T-helper 1 cell (primary cell): ENCODE measurements at places on chromosomes 6 and 20.

DNA sequence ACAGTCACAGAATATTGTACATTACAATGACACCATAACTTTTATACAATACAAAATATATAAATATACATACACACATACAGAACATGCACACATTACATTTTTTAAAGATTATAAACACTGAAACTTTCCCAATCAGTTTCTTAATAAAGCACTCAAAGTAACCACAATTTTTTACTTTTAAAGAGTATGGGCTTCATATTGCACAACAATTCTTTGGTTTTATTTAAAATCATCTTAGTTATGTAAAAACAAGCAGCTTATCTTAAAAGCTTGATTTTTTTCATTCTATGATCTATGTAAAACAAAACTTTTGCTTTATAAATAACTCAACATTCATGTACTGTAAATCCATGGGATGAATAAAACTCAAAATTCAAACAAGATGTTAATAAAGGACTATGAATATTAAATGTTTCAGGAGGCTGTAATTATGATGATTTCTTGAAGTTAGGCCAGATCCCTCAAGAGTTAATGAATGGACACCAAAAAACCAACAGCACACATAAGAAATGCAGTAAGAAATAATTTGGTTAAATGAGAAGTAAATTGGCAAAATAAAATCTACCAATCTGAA is 93.1 kb upstream of the BCLAF1 start:
- DNase-seq = no peak

- no peak for DNase-seq
Observed at GRCh38 chr6:53825532-53826321, 30.9 kb downstream of the LRRC1 start.

DNA sequence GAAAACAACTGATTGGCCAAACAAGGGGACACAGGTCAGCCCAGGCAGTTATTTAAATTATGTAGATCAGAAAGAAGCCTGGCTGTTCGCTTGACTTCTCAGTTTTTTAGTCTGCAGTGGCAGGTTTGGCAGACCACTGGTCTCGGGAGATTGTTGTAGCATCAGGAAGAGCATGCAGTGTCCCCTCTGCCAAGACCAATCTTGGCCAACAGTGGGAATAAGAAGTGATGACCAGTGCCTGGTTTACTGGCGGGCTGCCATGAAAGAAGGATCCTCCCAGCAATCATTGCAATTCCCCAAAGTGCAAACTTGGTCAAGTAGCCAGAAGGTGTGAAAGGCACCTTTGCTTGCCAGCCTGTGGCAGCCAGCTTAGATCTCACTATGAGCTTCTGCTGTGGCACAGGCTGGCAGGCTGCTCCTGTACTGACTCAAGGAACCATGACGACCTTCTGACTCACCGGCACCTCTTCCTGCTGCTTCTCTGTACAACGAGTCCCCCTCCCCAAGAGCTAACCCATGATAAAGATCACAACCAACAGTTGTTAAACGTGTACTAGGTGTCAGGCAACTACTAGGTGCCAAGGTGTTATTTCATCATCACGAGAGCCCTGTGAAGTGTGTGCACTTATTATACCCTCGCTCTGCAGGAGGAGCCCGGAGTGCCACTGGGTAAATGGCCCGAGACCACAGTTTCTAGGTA is 76.8 kb upstream of the DUSP22 start:
- no peak for DNase-seq

GRCh38 chr6:152099446-152100182 is 292.1 kb downstream of the ESR1 start:
- DNase-seq = no peak

GRCh38 chr6:105817370-105817769 is 268.8 kb upstream of the PRDM1 start:
- no peak for DNase-seq

DNA sequence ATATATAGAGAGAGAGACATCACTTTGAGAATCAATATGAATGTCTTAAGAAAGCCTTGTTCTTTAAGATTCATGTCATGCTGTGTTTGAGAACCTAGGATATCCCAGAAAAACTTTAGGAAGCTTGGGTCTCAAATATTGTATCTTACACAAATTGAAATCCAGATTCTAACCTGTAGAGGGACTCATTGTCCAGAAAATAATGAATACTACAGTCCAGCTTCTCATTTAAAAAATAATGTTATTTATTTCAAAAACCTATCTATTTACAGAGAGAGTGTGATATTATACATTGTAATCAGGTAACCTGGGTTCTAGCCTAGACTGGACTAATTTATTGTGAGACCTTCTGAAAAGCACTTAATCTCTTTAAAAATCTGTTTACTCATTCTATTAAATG is 4.2 kb downstream of the RFX6 start:
- no peak for DNase-seq

DNA sequence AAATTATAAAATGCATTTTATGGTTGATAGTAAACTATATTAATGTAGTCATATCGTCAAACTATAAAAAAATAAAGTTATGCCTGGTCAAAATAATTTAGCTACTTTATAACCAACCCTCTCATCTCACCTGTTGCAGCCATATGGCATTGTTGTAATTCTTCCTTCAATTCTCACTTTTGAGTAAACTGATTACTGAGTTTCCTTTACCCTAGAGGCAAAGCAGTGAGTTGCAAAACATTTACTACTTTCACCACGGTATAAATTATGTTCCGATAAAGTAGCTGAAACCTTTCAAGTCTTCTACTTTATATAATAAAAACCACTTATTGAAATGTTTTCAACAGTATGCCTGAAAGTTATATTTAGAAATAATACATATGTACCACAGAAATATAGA is 113.8 kb downstream of the AHI1 start:
- no peak for DNase-seq

GRCh38 chr6:31418251-31418650 is 14.9 kb downstream of the MICA start:
- no peak for DNase-seq

DNA sequence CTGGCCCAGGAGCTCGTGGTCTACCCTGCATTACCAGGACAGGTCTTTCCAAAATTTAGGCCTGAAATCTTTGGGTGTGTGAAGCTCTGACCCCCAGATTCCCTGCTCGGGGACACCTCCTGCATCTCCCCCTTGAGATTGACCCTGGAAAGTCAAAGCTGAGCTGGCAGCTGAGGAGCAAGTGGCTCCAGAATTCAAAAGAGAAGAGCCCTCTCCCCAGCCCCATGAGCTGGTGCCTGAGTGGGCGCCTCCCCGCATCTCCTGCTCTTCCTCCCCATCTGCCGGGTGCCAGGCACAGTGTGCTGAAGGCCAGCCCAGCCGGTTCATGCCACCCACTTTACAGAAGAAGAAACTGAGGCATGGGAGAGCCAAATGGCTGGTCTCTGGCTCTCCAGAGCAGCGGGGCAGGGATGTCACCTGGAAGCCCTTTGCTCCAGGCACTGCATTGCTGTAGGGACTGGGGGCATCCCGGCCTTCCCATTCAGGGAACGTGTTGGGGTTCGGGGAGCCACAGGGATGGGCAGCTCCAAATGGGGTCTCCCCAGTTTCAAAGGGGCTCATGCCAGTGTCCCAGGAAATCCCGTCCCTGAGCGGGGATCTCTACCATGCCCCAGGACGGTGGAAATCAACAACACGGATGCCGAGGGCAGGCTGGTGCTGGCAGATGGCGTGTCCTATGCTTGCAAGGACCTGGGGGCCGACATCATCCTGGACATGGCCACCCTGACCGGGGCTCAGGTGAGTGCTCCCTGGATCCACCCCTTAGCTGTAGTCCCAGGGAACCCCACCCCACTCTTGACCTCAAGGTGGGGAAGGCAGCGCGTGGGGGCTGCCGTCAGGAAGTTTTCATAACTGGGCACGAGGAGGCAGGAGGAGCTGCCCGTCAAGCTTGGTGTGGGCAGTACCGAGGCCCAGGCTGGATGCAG is 20.5 kb downstream of the NPEPL1 start:
- DNase-seq = no peak

GRCh38 chr20:24942679-24943078 is 6.4 kb upstream of the CST7 start:
- DNase-seq = no peak

- no peak for DNase-seq
Observed at GRCh38 chr6:134004714-134005113, 47.7 kb downstream of the SLC2A12 start.

GRCh38 chr20:34062570-34063482 is 49.2 kb downstream of the EIF2S2 start:
- DNase-seq = no peak

DNA sequence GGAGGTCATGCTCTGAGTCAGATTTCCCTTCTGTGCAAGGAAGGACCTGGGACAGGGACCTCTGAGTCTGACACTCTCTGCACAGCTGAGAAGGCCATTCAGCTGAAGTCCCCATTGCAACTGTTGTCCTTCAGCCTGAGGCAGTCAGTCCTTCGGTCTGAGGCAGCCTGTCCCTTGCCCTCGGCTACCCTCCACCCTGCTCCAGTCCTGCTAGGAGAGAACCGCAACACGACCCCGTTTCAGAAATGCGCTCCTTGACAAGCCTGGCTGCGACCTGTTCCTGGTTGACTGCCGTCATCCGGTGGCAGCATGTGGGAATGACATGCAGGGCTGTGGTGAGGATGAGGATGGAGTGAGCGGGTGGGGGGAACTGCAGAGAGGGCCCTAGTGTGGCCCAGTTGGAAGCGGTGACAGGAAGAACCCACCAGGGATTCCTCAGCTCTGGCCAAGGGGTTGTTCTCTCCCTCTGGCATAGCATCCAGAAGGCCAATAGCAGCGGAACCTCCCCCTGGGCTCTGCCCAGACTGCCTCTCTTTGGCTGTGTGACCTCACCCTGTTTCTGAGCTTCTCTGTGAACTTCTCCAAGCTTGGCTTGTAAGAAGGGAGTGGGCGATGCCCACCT is 40.3 kb upstream of the ANGPT4 start:
- peak; percentile 63 for DNase-seq

DNA sequence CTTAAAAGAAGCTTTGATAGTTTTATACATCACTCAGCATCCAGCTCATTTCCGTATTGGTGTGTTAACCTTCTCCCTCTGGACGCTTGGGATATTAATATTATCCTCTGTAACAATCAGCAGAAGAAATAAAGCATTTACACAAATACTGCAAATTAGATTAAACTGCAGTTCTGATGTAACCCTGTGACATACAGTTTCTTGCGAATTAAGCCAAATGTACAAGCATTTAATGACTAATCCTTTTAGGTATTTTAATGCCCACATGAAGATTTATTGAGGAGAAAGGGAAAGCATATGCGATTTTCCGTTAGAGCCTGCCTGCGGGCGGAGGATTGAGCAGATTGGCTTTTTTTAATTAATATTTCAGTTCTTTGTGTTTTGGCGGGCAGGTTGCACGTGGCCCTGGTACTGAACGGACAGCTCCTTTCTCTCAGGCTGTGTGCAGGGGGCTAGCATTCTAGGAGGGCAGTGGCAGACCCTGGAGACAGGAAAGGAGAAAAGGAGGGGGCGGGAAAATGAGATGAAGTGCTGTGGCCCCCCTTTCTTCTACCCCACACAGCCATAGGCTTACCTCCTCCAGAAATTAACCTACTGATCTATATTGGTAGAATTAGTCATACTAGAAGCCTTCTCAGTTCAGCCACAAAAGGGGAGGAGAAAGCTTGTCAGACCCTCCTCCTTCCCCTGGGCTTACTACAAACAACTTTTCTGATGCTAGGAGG is 14.1 kb upstream of the TFAP2D start:
- DNase-seq = no peak

GRCh38 chr6:113017353-113017752 is 670.2 kb downstream of the RFPL4B start:
- no peak for DNase-seq

- DNase-seq = no peak
Observed at GRCh38 chr6:1110941-1111349, 201.0 kb upstream of the FOXQ1 start.

- no peak for DNase-seq
Observed at GRCh38 chr20:11672959-11673358, 244.7 kb upstream of the BTBD3 start.

DNA sequence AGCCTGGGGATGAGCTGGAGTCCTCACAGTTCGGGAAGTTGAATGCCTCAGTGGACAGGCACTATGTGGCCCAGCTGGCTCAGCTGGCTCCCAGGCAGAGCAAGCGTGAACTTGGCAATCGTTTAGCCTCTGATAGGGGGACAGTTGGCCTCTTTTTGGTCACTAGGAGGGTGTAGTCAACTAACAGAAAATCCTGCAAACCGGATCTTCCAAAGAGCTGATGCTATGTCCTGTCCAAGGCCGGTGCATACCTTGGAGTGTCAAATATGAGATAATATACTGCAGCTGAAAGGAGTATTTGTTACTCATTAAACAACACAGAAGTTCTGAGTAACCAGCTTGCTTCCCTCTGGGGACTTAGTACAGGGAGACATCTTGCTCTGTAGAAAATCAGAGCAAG is 126.2 kb upstream of the EXOC2 start:
- no peak for DNase-seq

GRCh38 chr6:11835065-11835464 is 56.5 kb upstream of the ADTRP start:
- no peak for DNase-seq

DNA sequence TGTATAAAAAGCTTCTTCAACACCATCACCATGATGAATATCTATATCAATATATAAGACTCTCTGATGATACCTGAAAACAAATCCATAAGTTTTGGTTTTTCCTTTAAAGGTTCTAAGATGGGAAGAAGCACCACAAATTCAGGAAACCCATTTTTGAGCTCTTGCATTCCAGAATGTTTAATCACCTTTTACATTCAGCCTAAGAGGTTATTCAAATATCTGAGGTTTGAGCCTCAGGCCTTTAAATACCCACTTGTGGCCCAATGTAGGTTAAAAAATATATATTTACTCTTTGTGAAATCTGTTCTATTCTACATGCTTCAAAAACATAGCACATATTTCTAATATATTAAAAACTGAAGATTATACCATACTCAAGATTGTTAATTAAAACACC is 17.6 kb downstream of the HDAC2 start:
- no peak for DNase-seq

DNA sequence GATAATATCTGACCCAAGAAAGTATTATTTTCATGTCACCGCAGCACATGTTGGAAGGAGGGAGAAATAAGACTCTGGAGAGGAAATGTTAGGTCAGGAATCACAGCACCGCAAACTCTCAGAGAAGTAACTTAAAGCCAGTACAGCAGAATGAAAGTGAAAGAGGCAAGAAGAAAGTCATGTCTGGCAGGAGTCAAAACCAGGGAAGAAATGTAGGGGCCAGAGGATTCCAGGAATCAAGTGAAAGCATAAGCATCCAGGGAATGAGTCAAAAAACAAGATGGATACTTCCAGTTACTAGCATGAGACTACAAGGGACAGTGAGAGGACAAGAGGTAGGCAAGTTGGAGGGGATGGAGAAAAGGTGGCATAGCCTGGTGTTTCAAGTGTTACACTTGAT is 80.4 kb downstream of the AK9 start:
- DNase-seq = no peak
